Stimulated activated CD4-positive, alpha-beta T cell treated with anti-CD3 and anti-CD28 coated beads, Interleukin-4, amount 100 ng/mL, for 4 hours (primary cell): ENCODE measurements at places on chromosomes 2 and 18.
A peak's percentile ranks its signal among the peaks of the same experiment; 100 is the strongest.

DNA sequence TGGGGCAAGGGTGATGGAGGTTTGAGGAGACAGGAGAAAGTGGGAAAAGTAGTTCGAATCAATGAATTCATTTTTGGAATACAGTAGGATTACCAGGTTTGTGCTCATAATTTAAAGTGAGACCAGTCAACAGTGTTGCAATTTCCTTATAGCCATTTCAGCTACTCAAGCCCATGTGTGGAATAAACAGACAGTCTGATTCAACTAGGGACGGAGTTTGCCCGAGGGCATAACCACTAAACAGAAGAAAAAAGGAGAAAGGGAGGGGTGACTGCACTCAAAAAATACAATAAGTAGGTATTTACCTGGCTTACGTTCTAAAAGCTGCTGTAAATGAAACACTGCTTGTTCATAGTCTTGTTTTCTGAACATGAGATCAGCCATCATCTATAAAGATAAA lies 55.2 kb downstream of the TTC21B start:
- no peak for DNase-seq

- DNase-seq: no peak
These were observed 48.5 kb upstream of the FOSL2 start for GRCh38 chr2:28343971-28344715.

DNA sequence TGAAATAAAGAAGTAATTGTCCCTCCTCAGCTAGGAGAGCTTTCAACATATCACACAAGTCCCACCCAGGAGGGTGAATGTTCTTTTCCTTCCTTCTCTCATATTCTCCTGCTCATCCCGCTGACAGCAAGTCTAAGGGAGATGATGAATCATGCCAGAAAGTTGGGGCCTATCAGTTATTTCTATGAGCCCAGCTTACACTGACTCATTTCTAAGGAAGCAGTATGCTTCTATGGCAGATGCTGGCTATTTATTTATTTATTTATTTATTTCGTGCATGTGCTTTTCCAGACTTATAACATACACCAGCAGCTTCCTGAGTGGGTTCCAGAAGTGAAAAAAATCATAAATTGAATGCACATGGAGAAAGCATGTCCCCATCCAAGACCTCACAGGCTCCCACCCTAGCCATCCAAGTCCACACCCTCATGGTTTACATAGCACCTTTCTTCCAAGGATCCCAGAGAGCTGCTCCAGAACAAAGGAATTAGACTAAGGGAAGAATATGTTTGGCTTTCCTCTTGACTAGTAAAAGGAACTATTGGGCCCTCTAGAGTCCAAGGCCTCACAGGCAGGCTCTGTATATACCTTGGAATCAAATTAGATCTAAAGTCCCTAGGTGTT lies 1074.2 kb upstream of the ZEB2 start:
- DNase-seq: no peak

DNA sequence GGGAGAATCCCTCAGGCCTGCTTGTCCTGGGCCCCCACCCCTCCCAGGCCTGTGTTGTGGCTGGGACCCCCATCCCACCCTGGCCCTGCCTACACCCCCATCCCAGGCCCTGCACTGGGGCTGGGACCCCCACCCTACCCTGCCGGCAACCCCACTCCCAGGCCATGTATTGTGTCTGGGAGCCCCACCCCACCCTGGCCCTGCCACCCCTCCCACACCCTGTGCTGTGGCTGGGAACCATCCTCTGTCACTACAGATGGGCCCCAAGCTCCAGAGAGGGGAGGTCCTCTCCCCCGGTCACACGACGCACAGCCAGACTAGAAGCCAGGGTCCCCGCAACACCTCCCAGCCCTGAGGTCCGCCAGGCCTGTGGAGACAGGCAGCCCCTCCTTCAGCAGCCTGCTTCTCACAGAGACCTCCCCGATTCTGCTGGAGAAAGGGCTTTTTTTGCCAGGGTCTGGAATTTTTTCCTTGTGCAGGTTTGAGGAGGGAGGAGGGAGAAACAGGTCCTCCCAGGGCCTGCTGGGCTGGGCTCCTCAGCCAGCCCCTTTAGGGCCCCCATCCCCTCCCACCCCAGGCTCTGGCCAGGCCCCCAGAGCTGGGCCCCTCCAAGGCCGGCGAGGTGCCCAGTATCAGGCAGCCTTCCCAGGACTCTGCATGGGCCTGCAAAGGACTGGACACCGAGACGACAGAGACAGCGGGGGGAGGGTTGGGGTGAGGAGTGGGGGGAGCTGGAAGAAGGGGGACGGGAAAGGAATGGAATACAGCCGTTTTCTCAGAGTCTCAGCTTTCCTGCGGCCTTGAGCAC lies 28.0 kb downstream of the KIF1A start:
- no peak for DNase-seq

DNA sequence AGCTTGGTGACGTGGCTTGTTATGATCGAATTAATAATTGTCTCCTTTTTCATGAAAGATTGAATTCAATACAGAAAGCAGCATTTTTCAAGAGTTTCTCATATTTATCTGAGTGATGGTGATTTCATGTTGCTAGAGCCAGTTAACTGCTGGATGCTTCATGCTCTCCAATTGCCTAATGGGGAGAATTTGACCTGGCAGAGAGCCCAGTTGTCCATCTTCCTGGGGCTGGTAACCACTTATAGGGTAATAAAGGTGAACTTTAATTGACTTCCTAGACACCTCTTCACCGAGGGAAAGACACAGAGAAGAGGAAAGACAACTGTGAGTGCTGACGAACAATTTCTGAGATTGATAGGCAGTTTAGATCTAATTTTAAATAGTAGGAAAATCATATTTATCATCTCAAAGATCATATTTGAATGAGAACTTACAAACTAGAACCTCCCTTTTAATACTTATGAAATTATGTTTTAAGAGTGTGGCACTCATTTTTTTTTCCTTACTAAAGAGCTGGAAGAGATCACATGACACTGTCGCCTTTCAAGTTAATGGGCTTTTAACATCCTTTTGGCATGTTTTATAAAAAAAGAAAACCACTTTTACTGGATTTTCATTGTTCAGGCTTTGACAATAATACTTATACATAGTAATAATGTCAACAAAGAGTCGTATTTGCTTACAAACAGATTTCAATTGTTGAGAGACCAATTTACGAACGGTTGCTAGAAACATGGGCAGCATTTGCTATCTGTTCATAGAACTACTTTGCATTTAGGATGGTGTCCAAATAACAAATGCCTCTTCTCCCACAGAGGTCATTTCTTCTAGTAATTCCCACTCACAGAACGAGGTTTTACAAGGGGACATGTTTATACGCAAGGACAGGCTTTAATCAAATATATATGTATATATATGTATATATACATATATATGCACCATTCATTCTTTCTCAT lies 153.3 kb downstream of the RAPGEF4 start:
- no peak for DNase-seq

DNA sequence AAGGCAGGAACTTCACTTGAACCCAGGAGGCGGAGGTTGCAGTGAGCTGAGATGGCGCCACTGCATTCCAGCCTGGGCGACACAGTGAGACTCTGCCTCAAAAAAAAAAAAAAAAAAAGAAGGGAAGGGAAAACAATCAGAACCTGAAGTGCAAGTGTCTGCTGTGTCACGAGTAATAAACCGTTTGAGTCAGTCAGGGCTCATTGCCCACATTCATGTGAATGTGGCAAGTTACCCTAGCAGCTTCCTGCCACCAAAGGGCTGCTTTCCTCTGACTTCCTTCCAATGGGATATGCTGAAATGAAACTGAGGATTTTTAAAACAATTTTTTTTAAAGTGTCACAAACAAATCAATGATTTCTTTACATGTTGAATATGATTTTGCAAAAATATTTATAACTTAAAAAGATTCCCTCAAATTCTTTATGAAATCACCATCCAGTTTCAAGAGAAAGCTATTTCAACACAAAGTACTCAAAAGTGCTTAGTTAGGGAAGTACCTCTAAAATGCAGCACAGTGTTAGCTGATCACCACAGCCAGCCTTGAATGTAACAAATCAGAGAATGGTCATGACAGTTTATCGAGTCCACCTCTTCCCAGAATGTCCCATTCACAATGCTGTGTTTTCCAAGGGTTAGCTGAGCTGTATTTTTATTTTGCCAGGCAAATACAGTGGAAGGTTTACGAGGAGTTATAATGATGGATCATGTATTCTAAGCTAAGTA lies 36.4 kb downstream of the WDSUB1 start:
- no peak for DNase-seq

DNA sequence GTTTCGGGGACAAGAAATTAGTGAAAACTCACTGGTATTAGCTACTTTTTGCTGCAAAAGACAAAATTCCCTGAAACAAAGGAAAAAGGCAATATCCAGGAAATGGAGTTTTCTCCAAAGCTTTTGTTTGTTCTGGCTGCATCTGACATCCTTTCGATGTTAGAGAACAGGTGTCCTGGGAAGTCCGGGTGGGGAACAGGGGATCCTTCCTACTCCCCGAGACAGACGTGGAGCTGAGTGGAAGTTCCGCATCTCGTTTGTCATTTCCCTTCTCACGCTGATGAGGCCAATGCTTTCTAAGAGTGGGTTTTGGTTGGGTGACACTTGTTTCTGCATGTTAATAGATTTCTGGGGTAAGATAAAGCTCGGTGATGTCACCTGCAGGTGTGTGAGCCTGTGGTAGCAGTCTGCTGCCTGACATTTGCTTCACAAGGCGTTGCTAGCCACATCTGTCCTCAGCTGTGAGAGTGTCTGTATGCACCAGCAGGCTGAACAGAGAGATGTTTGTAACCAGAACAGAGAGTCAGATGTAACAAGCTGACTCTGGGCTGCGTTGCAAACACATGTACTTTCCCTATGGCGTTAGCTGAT lies 125.9 kb downstream of the ACOXL start:
- DNase-seq: peak; percentile 72

DNA sequence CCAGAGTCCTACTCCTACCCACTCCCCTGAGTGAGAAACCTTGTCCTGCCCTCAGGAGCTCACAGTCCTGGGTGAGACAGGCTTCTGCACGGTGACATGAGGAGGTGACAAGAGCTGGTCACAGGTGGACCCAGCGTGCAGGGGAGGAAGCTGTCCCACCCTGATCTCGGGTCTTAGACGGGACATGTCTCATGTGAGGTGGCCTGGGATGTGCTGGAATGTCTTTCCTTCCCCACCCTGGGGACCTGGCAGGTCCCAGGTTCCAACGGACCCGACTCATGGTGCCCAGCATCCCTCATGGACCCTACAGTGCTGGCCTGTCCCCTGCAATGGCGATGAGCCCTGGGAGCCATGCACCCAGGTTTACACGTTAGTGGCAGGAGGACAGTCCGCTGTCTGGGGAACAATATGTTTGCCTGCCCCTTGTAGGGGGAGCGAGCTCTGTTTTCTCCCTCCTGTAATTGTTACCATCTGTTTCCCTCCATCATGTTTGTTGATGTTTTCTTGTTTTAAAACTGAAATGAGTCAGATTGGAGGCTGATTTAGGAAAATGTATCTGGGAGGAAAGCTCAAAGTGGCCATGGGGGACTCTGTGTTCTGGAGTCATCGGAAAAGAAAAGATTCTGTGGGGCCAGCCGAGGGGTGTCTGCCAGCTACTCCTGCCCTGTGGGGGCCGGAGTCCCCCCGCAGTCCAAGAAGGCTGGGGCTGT lies 238.1 kb downstream of the KLHL29 start:
- no peak for DNase-seq

DNA sequence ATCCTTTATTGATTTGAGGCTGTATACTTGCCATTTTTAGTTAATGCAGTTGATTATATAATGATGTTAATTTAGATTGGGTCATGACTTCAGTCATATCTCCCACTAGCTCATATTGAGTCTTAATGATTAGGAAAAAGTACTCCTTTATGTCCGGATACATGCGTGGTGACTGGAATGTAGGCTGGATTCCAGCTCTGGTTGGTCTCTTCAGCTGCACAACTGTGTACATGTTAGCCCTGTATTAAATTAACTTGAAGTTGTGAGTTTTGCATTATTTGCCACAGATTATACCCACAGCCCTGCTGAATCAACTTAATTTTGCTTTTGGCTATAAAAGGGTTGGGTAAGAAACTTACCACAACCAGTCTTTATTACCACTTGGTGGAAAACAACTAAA lies 22.5 kb downstream of the MOB4 start:
- DNase-seq: no peak

- no peak for DNase-seq
These were observed 57.6 kb upstream of the IGFBP5 start for GRCh38 chr2:216752855-216753505.

DNA sequence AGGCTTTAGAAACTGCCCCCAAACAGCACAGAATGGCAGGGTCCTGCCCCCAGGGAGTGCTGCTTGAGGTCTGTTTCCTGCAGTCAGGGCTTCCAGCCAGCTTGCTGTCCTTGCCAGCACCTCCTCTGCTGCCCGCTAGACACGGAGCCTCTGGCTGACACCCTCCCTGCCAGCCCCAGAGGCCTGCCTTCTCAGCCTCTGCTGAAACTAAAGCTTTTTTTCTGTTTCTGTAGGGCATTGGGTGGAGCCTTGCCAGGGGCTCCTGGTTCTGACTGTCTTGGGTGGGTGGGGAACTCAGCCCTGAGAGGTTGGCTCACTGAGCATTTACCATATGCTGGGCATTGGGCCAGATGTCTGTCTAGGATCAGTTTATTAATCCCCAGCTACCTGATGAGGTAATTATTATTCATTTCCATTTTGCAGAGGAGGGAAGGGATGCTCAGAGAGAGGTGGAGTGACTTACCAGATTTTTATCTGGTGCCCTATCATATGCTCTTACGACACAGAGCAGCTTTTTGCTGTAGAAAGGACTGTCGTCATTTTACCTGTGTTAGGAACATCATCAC lies 35.4 kb downstream of the INPP4A start:
- DNase-seq: peak; percentile 66

GRCh38 chr2:160932960-160933359 lies 227.3 kb upstream of the TANK start:
- no peak for DNase-seq

- no peak for DNase-seq
These were observed 39.1 kb upstream of the GPR17 start for GRCh38 chr2:127606625-127607398.

GRCh38 chr2:37394263-37394662 lies 49.8 kb downstream of the QPCT start:
- DNase-seq: no peak

DNA sequence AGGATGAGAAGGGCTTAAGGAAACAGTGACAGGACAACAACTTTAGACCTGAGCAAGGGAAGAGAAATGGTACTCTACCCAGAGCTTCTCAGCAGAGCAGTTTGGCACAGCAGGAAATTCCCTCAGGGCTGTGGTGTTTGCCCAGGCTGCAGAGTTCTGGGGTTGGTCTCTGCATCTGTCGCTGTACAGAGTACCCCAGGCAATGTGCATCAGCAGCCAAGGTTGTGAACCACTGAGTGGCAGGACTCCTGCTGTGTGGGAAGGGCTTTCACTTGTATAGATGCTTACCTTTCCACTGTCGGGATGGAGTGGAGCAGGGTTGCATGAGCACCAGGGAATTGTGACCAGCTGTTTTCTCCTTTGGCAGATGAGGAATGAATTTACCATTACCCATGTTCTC lies 21.2 kb downstream of the STAMBP start:
- no peak for DNase-seq

- DNase-seq: no peak
These were observed 280.8 kb downstream of the SETBP1 start for GRCh38 chr18:44961288-44961995.

DNA sequence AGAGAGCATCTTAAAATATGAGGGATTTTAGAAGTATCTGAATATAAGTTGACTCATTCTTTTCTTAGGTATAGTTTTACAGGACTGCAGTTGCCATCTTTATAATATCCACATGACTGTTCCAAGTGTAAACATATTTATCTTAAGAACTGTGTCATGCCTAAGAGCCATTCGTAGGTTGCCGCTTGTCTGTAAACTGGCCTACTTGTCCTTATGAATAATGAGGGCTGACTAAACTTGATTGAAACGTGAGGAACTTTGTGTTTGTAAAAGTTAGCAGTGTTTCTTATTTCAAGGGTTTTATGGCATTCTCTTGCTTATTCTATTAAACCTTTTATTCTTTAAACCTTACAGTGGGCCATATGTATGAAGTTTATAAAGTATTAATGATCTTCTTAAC lies 99.6 kb downstream of the MAP3K20 start:
- no peak for DNase-seq
